Activated T-cell treated with anti-CD3 and anti-CD28 coated beads, Interleukin-2, amount 50 U/mL, for 72 hours (primary cell): ENCODE measurements at places on chromosomes 4 and X. TPM values are rescaled to one million over a fixed set of nuclear protein-coding genes. Genes with fewer than 3 reads are reported as not detected.

ADH7 gene
- not detected for total RNA-seq

TADA2B gene
- 14.5 TPM for total RNA-seq

MAGEB17 gene
- total RNA-seq = not detected

TMPRSS11A gene
- total RNA-seq = not detected

ATP1B4 gene
- not detected for total RNA-seq

THAP6 gene
- total RNA-seq = 28.8 TPM

CT47B1 gene
- not detected for total RNA-seq

CLIC2 gene
- 4.7 TPM for total RNA-seq

GAGE12E gene
- not detected for total RNA-seq

GAGE1 gene
- not detected for total RNA-seq

FAT4 gene
- total RNA-seq = not detected

NAA15 gene
- total RNA-seq = 56.0 TPM

- no peak for DNase-seq
Observed at GRCh38 chr4:187687697-187688096, 307.9 kb upstream of the ZFP42 start.

- no peak for DNase-seq
Observed at GRCh38 chr4:164924670-164925238, 47.8 kb downstream of the APELA start.

DNA sequence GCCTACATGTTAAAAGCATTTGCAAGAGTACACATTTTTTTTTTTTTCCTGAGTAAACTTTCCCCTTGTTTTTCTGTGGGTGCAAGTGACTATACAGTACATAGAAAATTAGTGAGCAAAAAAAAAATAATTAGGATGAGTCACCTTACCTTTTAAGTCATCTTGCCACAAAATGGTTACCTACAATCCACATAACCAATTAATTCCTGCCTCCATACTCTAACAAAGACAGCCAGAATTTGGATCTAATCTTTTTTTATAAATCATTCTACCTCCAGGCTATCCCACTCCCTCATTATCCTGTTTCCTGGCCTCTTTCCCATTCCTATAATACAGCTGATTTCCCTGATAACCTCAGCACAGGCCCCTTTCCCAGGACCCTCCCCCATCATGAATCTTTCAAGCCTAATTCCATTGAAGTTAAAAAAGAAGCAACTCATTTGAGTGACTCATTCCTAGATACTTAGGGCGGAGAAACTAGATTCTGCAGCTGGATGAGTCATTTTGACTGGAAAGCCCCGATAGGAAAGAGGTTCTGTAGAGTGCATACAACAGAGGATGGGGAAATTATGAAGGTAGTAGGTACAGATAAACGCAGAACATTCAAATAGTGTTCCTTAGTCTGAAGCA, 128.2 kb downstream of the C4orf51 start:
- DNase-seq = peak; percentile 70

- DNase-seq = no peak
Observed at GRCh38 chr4:54781756-54782155, 124.0 kb downstream of the KIT start.

DNA sequence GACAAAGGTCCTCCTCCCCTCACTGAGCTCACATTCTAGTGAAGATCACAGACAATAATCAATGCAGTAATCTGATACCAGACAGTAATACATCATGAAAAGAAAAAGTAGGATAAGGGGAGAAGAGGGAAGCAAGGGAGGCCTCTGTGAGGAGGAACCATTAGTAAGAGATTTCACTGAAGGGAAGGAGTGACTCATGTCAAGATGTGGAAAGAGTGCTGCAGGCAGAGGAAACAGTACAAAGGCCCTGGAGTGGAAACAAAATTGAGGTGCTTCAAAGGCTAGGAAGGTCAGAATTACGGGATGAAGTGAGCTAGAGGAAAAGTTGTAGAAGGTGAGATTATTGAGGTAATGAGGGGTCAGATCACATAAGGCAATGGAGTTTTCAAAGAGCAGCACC, 38.1 kb downstream of the LAMTOR3 start:
- DNase-seq = peak; percentile 40

DNA sequence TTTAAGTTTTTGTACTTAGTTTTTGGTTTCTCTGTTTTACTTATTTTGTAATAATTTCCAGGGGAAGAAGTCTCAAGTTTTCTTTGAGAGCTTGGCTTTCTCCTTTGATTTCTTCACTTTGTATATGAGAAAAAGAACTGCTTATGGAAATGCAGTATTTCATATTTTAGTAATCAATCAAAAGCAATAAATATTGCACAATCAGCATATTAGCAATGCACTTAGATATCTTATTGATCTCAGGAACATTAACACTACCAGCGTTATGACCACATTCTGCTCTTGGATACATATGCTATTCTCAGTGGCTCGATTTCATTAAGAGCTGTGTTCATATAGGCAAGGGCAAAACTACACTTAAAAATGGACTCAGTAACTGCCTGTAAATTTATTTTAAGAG, 381.0 kb upstream of the DMD start:
- DNase-seq = no peak

DNA sequence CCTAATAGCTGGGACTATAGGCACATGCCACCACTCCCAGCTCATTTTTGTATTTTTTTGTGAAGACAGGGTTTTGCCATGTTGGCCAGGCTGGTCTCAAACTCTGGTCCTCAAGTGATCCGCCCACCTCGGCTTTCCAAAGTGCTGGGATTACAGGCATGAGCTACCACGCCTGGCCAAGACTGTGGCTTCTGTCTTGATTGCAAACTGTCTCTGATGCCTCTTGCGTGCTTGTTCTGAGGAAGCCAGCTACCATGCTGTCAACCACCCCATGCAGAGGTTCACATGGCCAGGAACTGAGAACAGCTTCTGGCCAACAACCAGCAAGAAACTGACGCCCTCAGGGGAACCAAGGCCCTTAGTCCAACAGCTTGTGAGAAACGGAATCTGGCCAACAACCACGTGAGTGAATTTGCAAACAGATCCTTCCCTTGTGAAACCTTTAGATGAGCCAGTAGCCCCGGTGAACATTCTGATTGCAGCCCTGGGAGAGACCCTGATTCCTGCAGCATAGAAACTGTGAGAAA, 71.2 kb downstream of the SUPT20HL2 start:
- DNase-seq = no peak

- peak; percentile 41 for DNase-seq
Observed at GRCh38 chrX:68832101-68832416, 3.2 kb downstream of the EFNB1 start.

DNA sequence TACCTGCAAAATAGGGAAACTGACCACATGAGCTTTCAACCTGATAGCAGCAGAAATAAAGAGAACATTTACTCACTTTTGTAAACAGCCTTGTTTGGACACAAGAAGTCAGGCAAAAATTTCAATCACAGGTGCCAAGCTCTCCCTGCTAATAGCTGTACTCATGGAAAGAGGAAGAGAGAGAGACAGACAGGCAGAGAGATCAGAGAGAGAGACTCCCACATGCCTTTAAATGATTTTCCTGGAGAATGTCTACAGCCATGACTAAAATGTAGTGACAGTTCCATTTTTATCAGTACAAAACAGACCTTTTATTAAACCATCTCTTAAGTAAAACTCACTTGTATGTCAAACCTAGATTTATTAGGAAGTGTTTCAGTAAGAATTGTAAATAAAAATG, 752.9 kb downstream of the TRAM1L1 start:
- DNase-seq = no peak

GRCh38 chrX:132292793-132293192, 73.5 kb upstream of the RAP2C start:
- DNase-seq = peak; percentile 10

GRCh38 chr4:15690020-15690809, 8.6 kb downstream of the FAM200B start:
- DNase-seq = no peak

- no peak for DNase-seq
Observed at GRCh38 chr4:41065434-41066006, 148.8 kb downstream of the APBB2 start.

DNA sequence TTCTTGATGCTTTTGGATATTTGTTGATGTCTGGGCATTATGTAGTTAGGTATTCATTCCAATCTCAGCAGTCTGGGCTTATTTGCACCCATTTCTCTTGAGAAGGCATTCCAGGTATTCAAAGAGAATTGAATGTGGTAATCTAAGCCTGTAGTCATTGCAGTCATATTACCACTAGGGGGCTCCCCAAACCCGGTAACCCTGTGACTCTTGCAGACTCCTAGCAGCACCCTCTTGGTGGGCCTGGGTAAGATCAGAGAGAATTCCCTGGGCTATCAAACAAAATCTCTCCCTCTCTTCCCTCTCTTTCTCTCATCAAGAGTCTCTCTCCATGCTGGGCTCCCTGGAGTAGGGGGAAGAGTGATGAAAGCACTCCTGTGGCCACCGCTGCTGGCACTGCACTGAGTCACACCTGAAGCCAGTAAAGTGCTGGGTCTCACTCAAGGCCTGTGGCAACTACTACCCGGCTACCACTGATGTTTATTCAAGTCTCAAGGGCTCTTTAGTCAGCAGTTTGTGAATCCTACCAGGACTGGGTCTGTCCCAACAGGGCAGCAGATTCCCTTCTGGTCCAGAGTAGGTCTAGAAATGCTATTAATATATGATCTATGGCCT, 187.7 kb upstream of the NUDT10 start:
- peak; percentile 24 for DNase-seq

DNA sequence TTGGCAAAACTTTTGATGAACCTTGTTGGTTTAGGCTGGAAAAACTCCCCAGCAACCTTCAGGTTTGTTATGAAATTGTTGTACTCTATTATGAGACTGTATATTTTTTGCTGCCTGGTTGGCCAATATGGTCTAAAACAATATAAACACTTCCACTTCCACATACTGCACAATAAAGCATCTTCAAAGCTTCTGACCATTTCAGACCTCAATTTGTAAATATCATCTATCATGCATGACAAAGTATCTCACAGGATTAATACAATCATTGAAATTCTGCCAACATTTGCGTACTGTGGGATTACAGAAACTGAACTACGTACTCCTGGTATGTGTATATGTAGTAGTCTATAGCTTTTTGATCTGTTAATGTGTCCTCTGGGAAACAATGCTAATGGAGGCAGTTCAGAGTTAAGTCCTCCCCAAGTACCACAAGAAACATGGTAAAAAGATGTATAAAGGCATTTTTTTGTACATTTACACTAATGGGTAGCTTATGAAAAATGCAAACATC, 40.4 kb downstream of the GPC4 start:
- DNase-seq = no peak

DNA sequence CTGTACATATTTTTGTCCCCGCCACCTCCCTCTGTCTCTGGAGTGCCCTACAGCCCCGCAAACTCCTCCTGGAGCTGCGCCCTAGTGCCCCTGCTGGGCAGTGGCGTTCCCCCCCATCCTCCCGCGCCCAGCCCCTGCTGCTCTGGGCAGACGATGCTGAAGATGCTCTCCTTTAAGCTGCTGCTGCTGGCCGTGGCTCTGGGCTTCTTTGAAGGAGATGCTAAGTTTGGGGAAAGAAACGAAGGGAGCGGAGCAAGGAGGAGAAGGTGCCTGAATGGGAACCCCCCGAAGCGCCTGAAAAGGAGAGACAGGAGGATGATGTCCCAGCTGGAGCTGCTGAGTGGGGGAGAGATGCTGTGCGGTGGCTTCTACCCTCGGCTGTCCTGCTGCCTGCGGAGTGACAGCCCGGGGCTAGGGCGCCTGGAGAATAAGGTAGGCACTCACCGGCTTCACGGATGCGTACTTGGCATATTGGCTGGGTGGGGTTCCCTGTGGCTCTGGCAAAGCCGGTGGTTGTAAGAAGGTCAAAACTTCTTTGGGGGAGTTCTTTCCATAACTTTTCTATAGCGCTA, 653 bp downstream of the HHIP start:
- DNase-seq = peak; percentile 40

DNA sequence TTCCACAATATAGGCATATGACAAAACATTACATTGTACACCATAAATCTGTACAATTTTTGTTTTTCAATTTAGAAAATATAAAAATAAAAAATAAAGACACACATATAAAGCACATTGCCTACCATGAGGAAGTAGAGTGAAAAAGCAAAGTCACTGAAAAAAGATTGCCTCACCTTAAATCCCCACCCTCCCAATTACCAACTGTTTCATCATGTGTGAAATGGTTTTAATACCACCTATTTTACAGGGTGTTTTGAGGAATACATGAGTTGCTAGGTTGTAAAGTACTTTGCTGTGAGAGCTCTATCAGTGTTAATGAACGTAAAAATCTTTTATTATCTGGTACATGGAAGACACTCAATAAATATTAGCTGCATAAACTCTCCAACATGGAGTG, 373.6 kb upstream of the NDST3 start:
- DNase-seq = no peak

DNA sequence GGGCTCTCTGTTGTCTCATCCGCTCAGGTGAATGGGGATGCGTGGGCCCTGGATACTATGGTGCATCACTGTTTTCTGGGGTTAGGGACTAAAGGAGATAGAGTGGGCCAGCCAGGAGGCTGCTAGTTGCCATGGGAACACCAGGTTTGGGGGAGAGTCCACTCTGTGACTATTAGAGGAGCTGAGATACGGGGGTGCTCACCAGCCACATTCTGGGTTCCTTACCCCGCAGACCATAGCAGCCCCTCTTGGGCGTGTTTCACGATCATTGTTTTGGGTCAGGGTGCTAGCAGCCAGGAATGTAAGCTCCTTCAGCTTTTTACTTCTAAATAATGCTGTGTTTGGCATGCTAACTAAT, 4.6 kb downstream of the EFNB1 start:
- no peak for DNase-seq

DNA sequence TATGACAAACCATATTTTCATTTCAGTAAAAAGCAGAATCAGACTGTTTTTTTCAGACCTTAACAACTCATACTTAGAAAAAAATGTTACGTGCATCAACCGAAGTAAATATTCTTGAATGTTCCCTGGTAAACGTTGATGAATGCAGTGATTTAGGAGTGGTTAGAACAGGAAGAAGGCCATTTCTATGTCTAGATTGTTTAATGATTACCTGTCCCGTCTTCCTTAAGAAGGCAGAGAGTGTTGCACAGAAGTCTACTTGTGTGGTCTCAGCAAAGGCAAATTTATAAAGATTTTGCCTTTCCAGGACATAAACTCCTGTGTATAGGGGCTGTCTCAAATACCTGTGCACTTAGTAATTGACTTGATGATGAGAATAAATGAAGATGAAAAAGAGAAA, 134.5 kb downstream of the MGST2 start:
- no peak for DNase-seq

GRCh38 chr4:90546114-90546513, 418.9 kb downstream of the CCSER1 start:
- no peak for DNase-seq

- no peak for DNase-seq
Observed at GRCh38 chr4:150782311-150782710, 200.4 kb downstream of the MAB21L2 start.

DNA sequence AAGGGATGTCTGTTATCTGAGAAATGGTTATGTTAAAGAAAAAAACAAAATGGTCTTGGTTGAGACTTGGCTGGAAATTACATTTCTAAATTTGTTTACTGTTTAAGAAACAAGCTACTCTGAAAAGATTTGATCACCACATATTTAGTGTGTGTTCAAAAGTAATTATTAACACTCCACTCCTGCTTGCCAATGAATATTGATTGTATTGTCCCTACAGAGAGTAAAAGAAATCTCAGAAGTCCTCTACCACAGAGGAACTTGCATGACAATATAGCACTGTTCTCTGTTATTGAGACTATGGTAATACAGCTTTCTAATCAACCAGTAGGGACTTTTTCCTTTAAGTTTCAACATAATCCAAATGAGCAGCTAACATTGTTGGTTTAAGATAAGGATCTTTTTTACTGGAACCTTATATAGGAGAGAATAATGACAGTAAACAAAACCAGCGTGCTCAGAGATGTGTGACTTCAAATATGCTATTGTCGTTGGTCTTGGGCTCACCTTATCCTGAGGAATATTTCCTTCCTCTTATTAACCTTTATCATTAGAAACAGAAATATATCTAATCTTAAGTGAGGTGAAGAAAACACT, 47.6 kb downstream of the CXCL13 start:
- no peak for DNase-seq
